T-helper 22 cell (primary cell): ENCODE measurements at places on chromosomes 3 and 15.

DNA sequence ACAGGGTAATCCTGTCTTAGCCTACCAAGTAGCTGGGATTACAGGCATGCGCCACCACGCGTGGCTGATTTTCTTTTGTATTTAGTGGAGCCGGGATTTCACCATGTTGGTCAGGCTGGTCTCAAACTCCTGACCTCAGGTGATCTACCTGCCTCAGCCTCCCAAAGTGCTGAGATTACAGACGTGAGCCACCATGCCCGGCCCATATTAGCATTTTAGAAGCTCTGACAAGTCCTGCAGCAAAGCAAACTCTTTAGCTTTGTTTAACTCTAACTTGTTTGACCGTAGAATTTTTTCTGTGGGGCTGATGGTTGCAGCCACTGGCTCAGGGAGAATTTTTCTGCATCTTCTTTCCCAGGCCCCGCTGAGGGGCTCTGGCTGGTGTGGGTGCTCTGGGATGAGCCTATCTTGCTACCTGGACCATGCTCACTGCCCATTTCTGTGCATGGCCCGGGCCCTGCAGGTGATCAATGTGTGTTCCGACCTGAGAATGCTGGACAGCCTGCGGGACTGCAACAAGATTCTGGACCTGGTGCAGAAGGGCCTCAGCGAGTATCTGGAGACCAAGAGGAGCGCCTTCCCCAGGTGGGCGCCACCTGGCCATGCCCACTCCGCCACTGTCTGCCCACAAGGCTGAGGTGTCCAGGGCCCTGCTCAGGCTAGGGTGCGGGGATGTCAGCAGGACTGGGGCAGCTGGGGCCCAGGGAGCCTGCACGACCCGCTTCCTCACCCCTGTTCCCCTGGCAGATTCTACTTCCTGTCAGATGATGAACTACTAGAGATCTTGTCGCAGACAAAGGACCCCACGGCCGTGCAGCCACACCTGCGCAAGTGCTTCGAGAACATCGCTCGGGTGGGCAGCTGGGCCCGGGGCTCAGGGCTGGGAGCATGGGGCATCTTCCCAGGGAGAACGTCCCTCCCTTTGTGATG, 41.3 kb downstream of the DNAH1 start:
- DNase-seq = no peak

GRCh38 chr3:54122324-54123002, at the start of gene CACNA2D3:
TSS of gene CACNA2D3 (plus strand) at chr3:54122552.
- no peak for DNase-seq

- DNase-seq = no peak
These were observed 4.0 kb upstream of the NR2F2 start for GRCh38 chr15:96326328-96327154.

DNA sequence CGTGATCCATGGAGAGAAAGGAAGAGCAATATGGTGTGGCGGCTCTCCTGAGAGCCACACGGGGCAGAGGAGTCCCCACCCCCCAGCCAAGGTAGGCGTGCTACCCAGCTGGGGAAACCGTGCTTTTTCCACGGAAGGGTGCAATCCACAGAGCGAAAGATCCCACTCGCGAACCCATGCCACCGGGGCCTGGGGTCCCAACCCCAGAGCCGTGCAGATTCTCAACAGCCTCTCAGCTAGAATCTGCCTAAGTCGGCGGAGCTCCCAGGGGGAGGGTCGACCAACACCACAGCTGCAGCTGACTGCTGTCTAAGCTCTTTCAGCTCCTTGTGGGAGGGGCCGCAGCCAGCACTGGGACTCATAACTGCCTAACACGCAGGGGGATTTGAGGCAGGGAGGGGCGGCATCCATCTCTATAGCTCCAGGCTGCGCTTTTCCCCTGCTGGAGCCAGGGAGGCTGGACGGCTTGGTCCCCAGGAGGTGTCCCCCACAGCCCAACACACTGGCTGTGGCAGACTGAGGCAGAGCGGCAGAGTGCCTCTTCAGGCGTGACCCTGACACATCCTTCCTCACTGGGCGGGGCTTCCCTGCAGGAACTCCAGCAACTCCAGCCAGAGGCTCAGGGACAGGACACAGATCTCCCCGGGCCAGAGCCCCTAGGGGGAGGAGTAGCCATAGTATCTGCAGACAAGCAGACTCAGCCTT, 107.6 kb upstream of the ZBTB20 start:
- no peak for DNase-seq

DNA sequence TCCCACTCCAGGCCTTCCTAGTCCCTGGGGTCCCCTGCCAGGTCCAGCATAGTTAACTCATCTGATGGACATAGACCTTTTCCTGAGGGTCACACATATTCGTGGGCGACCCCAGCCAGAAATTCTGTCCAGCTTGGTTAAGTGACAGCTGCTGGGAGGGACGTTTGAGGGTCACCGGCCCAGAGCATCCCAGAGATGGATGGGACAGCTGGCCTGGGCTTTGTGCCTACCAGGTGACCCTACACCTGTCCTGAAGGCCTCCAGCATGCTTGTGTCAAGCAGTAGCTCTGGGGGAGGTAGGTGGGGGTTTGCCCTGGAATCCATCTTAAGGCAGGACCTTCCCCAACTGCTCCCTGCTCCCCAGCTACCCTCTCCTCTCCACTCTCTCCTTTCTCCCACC, 9.1 kb upstream of the DAG1 start:
- no peak for DNase-seq

GRCh38 chr3:149895339-149895738, 75.4 kb downstream of the PFN2 start:
- no peak for DNase-seq

DNA sequence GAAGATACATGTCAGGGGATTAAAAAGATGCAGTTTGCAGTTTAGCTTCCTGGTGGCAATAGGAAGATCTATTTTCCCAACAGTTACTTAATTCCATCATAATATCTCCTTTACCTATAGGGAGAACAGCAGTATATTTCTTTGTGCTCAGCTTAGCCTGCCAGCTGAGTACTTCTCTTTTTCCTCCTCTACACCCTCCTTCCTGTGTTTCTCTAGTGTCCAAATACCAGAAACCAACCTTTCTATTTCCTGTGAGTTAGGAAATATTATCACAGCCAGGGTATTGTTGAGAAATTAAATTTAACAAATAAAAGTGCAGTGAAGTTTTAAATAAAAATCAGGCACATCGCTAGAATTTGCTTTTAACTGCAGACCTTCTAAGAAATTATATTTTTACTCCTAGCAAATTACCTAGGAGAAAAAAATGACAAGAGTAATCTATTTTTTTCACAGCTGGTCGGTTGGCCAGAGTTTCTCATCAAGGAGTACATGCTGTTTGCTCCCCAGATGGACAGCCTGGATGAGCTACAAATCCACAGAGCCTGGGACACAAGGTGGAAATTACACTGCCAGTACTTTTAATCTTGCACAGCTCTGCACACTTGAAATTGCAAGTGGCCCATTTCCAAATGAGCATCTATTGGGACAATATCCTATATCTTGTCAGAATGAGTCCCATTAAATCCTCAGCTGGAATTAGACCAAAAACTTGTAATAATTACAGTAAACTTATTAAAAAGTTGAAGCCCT, 185.2 kb upstream of the CFAP20DC start:
- DNase-seq = no peak

DNA sequence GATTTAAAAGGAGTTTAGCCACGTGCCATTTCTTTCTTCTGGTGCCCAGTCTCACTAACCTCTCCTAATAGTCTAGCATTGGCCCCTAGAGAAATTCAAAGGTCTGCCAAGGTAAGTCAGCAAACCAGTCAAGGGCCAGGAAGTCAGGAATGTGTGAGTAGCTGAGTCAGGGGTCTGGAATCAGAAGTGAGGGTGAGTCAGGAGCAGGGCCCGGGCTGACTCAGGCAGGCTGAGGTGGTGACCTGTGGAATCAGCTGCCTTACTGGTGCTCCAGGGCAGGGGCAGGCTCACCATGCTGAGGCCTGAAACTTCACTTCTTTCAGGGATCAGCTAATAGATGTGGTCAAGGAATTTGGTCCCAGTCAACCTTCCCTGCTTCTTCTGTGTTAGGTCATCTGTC, 105.8 kb upstream of the MYZAP start:
- no peak for DNase-seq

DNA sequence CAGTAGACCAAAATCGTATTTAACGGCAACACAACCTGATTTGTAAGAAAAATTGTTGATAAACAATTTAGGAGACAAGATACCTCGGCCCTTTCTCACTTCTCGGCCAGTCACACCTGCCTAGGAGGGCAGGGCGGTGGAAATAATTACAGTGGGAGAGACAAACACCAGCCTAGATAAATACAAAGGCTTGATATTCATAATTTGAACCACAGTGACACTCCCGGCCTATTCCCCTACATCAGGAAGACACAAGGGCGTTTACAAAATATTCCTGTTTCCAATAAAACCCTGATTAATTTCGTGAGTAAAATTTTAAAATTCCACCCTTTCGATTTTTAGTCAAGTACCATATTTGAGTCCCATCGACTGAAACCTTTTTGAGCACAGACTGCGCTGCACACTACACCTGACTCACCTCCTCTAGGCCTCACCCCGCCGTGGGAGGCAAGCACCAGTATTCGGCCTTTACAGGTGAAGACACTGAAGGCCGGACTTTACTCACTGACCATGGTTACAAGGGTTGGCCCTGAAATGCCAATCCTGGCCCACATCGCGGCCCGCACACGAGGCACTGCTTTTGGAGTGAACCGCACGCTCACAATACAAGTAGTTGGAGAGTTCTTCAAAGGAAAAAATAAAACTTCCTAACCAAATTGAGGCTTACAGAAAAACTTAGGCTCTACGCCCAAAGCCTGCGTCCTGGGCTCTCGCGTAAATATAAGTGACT, 794 bp downstream of the ARPP19 start:
- DNase-seq = peak; percentile 8

- DNase-seq = no peak
These were observed 37.9 kb upstream of the MINAR1 start for GRCh38 chr15:79394231-79394630.

- no peak for DNase-seq
These were observed 71.7 kb upstream of the SNRK start for GRCh38 chr3:43214616-43215015.

DNA sequence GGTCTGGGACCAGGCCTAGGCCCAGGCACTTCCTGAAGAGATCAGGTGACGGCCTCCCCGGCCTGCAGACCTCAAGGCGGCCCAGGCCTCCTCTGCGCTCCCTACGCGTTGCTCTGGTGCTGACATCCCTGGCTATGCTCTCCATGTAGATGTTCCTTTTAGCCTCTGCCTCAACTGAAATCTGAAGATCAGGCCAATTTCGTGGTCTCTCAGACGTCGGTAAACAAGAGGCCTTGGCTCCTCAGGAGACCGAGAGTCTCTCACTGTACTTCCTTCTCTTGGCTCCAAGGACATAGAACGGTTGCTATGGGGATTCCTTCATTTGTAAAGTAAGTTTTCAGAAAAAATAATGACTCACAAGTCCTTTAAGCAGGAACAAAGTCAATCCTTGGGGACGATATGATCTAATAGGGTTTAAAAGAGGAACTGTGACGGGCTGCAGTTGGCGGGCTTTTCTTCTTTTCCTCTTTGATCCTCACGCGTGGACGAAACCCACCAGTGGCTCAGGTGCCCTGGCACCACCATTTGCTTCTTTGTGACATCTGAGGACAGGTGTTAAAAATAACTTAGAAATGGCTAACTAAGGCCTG, 55.6 kb upstream of the CGNL1 start:
- DNase-seq = no peak

DNA sequence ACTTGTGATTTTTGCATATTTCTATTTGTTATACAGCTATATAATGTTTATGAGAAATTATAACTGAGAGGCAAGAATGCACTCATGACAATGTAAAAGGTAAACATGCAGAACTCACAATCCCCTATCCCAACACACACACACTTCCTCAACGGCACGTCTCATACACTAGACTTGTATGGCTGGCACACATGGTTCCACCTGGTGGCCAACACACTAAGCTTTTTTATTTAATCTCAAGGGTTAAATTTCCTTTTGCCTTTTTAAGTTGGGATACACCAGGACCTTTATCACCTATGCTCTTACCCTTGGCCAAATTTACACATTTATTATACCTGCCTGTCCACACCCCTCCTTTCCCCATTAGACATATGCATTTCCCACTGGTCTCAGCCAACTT, 88.6 kb upstream of the PSMD6 start:
- DNase-seq = no peak

- no peak for DNase-seq
These were observed 327.9 kb upstream of the TRIM42 start for GRCh38 chr3:140349938-140350337.

DNA sequence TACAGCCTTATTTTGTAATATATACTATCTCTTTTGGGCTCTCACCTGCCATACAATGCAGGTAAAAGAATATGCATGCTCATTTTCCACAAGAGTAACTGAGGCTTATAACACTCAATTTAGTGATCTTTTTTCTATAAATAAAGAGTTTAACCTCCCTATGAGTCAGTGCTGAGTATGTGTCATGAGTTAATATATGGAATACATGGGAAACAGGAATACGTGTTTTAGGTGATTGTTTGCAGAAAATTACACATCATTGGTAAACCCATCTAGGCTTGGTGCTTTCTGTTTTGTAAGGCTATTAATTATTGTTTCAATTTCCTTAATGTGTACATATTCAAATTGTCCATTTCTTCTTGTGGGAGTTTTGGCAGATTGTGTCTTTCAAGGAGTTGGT, 411.3 kb downstream of the GRM7 start:
- DNase-seq = no peak

GRCh38 chr3:134080761-134081160, 51.0 kb upstream of the SLCO2A1 start:
- no peak for DNase-seq

- no peak for DNase-seq
These were observed 27.0 kb upstream of the CD200R1L start for GRCh38 chr3:112873632-112874031.

DNA sequence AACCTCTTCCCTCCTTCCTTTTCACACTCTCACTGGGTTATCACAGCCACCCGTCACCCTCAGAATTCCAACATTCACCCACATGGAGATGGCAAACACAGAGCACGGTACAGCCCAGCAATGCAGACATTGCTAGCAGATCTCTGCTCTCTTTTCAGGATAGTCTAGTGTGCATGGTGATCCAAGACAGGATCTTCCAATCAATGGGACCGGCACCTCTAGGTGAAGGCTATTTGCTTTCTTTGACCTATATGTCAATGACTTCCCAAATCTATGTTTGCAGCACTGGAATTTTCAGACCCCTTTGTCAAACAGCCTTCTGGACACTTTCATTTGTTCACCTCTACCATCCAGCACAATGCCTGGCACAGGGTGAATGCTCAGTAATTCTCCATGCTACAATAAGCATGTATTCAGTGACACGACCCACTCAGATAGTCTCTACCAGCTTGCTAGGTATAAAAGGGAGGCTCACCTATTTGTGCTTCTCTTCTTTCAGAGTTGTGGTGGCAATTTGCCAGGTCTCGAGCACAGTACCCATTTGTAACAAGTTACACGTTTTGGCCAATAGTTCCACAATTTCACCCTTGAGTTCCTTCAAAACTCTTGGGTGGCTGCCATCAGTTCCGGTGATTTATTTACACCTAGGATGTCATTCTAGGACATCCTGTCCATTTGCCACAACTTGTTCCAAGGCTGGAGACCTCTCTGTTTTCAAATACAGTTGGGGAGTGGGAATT, 279.1 kb upstream of the ICE2 start:
- no peak for DNase-seq
